BJ (cell line): ENCODE measurements at places on chromosomes 16 and 17. TPM values are rescaled to one million over a fixed set of nuclear protein-coding genes. Genes with fewer than 3 reads are reported as not detected.

COL1A1 gene
- polyA plus RNA-seq: 1,679 and 2,161 TPM in 2 replicates

FNDC8 gene
- polyA plus RNA-seq: not detected in 2 replicates

DNA sequence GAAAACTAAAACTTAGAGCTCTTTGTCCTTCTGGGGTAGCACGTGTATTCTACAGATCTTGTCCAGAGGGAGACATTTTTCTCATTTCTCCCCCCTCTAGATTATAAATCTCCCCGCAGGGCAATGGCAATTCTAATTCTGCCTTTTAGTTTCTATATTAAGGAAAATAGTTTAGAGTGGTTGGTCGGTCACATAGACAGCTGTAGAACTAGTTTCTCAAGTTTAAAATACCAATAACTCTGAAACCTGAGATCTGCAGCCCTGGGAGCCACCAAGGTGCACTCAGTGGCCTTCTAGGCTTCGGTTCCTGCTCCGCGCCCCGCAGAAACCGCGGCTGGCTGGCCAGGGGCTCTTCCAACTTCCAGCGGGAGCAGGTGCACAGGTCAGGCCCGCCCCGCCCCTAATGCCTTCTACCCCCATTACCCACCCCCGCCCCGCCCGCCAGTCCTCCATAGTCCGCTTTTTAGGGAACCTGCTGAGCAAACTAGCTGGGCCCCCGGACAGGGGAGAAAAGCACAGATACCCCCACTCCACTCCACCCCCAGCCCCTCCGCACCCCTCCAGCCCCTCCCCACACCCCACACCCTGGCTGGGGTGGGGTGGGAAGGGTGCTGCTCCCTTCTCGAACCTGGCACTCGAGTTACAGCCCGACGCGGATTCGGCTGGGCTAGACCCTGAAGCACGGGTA is 431 bp downstream of the SLFN11 start:
- DNase-seq: no peak

DNA sequence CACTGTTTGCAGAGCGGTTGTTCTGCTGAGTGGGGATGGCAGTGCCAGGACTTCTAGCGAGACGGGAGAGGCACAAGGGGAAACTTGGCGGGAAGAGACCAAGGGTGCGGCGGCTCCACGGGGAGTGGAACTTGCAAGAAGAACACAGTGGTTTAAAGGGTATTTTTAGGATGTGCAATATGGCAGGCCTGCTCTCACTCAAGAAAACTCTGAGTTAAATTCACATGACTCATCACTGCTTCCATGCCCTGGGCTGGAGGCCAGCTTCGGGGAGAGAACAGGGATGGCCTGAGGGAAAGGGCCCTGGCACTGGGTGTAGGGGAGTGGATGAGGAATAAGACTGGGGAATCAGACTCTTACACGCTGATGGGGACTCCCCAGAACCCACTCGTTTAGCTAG is 13.3 kb upstream of the CD300LD start:
- DNase-seq: peak; percentile 5

MEIOB gene
- polyA plus RNA-seq: 0.25 and 0.28 TPM in 2 replicates
